ENCODE measurements at places on chromosomes 11 and 22. TPM values are rescaled to one million over a fixed set of nuclear protein-coding genes. Genes with fewer than 3 reads are reported as not detected.

Gene CD82
- total RNA-seq = 17.7 TPM

DNA sequence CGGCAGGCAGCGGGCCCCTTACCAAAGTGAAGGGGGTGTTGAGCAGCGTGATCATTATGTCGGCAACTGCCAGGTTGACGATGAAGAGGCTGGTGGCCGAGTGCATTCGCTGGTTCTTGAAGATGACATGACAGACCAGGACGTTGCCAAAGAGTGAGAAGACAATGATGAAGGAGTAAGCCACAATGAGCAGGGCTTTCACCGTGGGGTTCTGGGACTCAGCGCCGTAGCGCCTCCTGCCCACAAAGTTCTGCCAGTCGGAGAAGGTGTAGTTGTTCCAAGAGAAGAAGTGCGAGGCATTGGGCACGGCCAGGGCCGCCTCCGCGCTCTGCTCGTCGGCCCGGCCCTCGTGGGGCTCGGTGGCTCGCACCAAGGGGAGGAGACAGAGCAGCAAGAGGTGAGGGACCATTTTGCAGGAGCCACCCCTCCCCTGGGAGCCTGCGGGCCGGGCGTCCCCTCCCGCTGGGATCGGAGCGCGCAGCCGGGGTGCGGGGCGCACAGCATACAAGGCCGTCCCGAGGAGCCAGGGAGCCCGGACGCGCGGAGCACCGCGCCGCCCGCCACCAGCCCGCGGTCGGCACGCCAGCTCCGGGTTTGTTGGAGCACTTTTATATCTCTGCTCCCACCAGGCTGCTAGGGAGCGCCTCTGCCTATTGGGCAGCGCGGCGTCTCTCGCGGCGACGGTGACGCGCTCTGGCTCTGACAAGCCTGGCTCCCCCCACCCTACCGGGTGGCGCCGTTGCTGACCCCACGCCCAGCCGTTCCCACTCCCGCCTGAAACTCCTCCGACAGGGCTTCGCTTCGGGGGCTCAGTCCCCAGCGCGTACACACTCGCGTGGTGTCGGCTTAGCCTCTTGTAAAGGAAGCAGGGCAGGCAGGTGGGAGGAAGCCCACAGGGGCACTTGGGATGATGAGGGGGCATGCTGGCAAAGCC lies at the start of gene GPR83:
TSS of gene GPR83 (minus strand) at position 581 of the 934 bp plus-strand sequence. CDS start at position 409, 172 bp downstream.
- H3K36me3 ChIP-seq = no peaks in the 10 kb centered on the region
- H3K4me3 ChIP-seq = peak within 1 kb of the TSS; percentile 47

DNA sequence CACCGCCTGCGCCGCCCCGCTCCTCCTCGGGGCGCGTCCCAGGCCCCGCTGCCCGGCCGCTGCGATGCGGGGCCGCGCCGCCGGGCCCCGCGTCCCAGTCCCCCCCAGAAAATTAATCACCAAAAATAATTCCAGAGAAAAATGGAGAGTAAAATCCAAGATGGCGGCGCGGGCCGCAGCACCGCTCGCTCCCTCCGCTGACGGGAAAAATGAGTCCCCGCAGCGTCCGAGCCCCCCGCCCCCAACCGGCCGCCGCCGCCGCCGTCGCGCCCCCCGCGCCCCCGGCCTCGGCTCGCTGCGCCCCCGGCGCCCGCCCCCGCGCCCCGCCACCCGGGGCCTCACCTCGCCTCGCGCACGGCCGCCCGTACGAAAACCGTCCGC lies at the start of gene KMT5B:
TSS of gene KMT5B (minus strand) at position 162 of the 381 bp plus-strand sequence. CDS start 23,220 bp downstream, outside the sequence.
- DNase-seq = no peak
- H3K27me3 ChIP-seq = no peaks in the 10 kb centered on the region
- no peaks in the 10 kb centered on the region for H3K4me1 ChIP-seq
- peak within 1 kb of the TSS; percentile 80 for H3K4me3 ChIP-seq
- no peaks in the 10 kb centered on the region for H3K36me3 ChIP-seq
- peak within 1 kb of the TSS; percentile 97 for H3K27ac ChIP-seq

Gene FAM227A
- 1.1 TPM for total RNA-seq

- no peak overlapping the region for H3K27ac ChIP-seq
- H3K27me3 ChIP-seq = no peaks in the 10 kb centered on the region
- peaks cover 54% of the 10 kb centered on the region for H3K4me1 ChIP-seq
- no peak for DNase-seq
- H3K4me3 ChIP-seq = no peak overlapping the region
- H3K36me3 ChIP-seq = peaks cover 32% of the 10 kb centered on the region
These were observed 32.6 kb upstream of the APOA1 start for GRCh38 chr11:116870054-116870453.

Gene SLC22A9
- not detected for total RNA-seq
